SK-N-DZ (cell line): ENCODE measurements at places on chromosomes 1 and 21.

DNA sequence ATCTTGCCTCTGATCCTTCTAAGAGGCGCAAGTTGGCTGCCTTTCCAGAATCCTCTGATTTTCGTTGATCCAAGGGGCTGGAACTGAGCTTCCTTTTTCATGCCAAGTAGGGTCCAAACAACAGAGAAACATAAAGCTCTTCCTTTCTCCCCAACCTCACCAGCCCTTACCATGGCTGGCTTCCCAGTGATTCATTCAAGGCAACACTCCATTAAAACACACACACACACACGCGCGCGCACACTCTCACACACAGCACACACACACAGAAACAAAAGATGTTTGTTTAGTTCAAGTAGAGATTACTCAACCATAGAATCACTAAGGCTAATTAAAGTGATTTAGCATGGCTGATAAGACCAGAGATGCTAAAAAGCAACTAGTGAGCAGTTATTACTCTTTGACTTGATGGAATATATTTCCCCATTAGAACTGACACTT lies 13.0 kb upstream of the GUCA2A start:
- DNase-seq, result no peak

GRCh38 chr1:118396279-118396678 lies 211.3 kb upstream of the SPAG17 start:
- DNase-seq, result no peak

DNA sequence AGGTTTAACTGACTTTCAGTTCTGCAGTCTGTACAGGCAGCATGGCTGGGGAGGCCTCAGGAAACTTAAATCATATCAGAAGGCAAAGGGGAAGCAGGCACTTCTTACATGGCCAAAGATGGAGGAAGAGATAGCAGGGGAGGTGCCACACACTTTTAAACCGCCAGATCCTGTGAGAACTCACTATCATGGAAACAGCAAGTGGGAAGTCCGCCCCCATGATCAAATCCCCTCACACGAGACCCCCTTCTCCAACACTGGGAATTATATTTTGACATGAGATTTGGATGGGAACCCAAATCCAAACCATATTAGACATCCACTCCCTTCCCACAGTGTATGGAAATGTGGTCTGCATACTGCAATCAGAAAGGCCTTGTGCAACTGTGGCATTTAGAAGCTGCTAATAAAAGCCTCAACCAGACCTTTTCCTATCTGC lies 148.2 kb downstream of the FCRL5 start:
- no peak for DNase-seq

DNA sequence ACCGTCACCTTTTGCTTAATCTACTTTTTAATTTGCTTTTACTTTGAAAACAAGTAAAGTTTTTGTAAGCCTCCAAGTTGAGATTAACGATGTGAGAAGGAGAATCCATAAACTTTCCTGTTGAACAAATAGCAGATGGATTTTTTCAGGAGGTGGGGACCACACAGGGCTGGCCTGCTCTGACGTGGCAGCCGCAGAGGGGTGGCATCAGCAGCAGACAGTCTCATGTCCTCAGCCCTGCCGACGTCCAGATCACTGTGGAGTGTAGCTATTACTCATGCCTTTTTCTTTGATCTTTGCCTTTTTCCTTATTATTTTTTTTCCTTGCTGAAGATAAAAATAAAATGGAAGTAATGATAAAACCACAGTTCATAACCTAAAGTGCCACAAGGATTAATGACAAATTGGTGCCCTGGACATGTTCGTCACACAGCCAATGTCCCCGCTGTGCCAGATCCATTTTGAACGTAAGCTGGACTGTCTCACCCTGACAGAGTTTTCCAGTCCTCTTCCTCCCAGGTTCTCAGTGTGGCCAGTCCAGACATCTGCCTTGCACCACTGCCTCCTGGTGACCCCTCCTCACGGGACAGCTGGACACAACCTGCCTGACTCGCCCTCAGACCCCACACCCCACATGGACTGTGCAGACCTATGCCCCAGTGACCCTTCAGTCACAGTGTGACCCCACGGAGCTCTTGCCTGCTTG lies 15.4 kb upstream of the ZBTB21 start:
- DNase-seq, result no peak

GRCh38 chr1:186958520-186958919 lies 129.8 kb downstream of the PLA2G4A start:
- DNase-seq, result no peak

DNA sequence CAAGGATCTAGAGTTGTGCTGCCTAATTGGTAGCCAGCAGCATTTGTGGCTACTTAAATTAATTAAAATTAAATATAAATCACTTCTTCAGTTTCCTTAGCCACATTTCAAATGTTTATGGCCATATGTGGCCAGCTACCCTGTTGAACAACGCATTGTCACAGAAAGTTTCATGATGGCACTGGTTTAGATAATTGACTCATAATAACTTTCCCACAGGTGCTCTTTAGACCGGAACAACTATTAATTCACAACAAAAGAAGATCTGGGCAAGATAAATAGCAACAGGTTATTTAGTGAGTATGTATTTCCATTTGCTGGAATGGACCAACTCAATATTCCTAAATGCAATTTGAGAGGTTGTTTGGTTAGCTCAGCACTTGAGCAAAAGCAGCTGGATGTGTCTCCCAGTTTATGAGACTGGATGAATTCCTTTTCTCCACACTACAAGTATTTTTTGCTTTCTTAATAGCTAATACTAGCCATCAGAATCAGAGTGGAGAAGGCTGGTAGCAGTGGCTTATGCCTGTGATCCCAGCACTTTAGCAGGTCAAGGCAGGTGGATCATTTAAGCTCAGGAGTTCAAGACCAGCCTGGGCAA lies 3.7 kb upstream of the AMIGO1 start:
- no peak for DNase-seq

DNA sequence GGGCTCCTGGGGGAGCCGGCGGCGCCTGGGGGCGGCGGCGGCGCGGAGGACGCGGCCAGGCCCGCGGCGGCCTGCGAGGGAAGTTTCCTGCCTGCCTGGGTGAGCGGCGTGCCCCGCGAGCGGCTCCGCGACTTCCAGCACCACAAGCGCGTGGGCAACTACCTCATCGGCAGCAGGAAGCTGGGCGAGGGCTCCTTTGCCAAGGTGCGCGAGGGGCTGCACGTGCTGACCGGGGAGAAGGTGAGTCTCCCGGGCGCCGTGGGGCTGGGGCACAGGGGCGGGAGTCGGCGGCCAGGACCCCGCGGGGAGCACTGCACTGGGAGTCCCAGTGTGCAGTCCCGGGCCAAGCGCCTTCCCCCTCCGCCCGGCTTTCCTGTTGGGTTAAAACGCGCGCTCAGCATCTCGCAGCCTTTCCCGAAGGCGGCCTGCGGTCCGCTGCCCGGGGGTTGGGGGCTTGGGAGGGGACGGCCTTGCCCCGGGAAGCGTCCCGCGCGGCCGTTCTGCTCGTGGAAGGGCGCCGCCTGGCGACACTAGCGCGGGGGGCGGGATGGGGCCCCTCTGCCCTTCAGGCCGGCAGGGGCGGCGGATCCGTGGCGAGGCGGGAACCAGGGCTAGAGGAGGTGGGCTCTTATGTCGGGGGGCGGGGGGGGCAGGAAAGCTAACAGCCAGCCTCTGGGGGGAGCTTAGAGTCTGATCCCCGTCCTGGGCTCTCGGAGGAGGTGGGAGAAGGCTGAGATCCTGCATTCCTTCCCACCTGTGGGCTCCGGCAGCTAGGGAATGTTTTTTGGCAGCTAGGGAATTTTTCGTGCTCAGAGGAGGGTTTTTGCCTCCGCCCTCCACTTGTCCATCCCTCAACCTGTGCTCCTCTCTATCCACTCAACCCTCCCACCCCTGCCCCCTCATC lies 1.1 kb downstream of the HUNK start:
- peak; percentile 63 for DNase-seq
